Left lung (tissue), 14 donors: ENCODE measurements at places on chromosomes 3 and 15. TPM values are rescaled to one million over a fixed set of nuclear protein-coding genes. Genes with fewer than 3 reads are reported as not detected.

GRCh38 chr15:40549894-40550293 is 14.9 kb downstream of the CCDC32 start:
- no peaks in the 10 kb centered on the region for H3K36me3 ChIP-seq
- H3K4me3 ChIP-seq = no peak overlapping the region
- H3K27me3 ChIP-seq = no peaks in the 10 kb centered on the region
- DNase-seq = no peak
- H3K27ac ChIP-seq = no peak overlapping the region
- H3K4me1 ChIP-seq = peaks cover 8% of the 10 kb centered on the region

Gene LRRC2
- total RNA-seq = 0.45 TPM

DNA sequence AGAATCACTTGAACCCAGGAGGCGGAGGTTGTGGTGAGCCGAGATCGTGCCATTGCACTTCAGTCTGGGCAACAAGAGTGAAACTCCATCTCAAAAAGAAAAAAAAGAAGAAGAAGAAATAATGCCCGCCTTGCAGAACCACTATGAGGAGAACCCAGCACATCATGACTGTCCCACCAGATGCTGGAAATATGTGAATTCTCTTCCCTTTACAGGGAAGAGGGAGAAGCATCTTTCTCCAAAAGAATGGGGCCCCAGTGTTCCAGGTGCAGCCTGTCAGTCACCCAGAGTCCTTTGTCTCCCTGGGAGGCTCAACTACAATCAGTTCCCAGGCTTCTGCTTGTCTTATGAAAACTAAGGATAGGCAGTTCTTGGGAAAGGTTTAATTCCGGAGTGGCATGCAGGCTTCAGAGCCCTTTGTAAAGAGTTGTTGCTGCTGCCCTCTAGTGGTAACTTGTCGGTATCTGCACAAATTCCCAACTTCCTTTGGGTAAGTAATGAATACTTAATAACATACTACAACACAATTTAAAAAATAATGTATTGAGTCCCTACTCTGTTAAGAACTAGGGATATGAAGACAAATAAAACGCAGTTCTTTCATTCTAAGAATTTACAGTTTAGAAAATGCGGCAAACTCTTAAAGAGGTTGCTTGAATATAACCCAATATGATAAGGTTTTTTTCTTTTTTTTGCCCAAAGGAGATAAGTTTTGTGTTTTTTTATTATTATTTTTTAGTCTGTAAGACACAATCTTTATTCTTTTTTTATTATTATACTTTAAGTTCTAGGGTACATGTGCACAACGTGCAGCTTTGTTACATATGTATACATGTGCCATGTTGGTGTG is 18.6 kb upstream of the TICRR start:
- H3K27ac ChIP-seq = no peak overlapping the region
- H3K4me3 ChIP-seq = no peak overlapping the region
- H3K36me3 ChIP-seq = no peaks in the 10 kb centered on the region

Gene LIPC
- 0.58 TPM for total RNA-seq

DNA sequence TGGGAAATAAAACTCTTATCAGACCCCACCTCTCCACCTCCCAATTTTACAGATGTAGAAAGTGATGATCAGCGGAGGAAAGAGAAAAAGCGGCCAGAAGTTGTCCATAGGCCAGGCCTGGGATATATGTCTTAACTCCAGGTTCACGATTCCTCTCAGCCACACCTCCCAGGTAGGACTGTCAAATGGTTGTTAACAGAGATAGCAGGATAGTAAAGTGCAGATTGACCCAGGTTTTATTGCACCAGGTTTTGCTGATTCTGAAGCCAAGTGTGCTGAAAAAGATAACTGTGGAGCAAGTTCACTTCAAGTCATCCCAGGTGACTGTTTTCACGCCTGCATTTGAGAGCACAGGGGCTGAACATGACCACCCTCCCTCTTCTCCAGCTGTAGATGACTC is 36.1 kb downstream of the LSM3 start:
- no peak overlapping the region for H3K4me3 ChIP-seq
- DNase-seq = no peak
- no peaks in the 10 kb centered on the region for H3K36me3 ChIP-seq
- H3K4me1 ChIP-seq = no peaks in the 10 kb centered on the region

DNA sequence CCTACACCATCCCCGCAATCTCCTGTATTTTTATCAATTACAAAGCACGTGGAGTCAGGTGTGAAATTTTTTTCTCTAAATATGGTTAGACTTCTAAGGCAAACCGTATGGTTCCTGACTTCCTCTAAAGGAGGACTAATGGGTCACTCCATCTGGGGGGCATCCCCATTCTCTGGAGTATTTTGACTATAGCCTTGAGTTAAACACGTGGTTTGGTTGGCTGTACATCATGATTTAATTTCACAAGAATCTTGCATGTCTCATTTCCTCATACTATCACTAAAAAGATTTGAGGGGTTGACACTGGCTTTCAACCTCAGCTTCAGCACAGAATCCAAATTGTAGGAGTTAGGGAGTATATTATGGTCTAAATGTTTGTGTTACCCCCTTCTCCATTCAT is 25.3 kb upstream of the ZNF770 start:
- DNase-seq = no peak
- no peak overlapping the region for H3K27ac ChIP-seq
- H3K36me3 ChIP-seq = no peaks in the 10 kb centered on the region
- no peaks in the 10 kb centered on the region for H3K27me3 ChIP-seq
- H3K4me1 ChIP-seq = no peaks in the 10 kb centered on the region

Gene GP9
- total RNA-seq = 1.1 TPM

- no peak overlapping the region for H3K27ac ChIP-seq
- no peaks in the 10 kb centered on the region for H3K36me3 ChIP-seq
- H3K4me3 ChIP-seq = no peak overlapping the region
- no peak for DNase-seq
- no peaks in the 10 kb centered on the region for H3K4me1 ChIP-seq
- no peaks in the 10 kb centered on the region for H3K27me3 ChIP-seq
Measured at GRCh38 chr3:157311633-157312375, 124.8 kb upstream of the PTX3 start.

Gene TM6SF1
- 22.9 TPM for total RNA-seq
